Aorta (tissue), 5 donors: ENCODE measurements at places on chromosomes 1 and 21. TPM values are rescaled to one million over a fixed set of nuclear protein-coding genes. Genes with fewer than 3 reads are reported as not detected.

The NUF2 gene
- total RNA-seq: 1.2 TPM

- no peak for DNase-seq
Measured at GRCh38 chr21:33151941-33152731, 77.6 kb upstream of the IFNAR2 start.

- no peak for DNase-seq
Measured at GRCh38 chr1:37931102-37931360, 15.8 kb downstream of the INPP5B start.

DNA sequence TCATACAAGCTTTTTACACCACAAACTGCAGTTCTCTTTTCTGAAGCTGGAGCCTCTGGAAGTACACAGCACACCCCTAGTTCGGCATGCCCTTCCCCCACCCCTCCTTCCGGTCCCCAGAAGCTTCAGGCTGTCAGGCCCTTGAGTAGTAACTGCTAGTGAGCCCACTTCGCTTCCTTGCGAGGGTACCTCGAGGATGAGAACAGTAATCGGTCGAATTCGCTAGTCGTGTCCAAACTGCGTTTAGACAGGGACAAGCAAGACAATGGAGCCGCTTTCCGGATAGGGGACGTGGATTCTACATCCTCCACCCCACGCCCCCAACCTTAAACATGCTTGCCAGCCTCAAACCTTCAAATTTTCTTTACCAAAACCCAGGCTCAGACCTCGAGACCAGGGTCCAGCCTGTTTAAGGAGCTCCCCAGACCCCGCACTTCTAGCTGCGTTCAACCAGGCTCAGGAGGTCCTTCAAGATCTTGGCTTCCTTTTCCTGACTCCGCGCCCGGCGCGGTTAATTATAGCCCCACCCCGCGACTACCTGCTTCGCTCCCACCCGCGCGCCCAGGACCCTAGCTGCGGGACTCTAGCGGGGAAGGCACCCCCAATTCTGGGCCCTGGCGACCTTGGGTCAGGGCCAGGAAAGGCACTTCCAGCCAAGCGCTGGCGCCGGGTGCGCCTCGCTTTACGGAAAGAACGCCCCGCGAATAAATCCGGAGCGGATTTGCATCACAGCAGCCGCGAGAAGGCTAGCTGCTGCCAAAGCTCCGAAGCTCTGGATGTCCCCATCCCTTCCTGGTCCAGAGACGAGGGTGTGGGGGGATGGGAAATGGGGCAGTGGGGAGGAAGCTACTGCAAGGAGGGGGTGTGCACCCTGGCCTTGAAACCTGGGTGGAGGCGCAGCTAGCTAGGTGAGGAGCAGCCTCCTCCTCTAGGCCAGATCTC lies 8.1 kb upstream of the TSPAN1 start:
- DNase-seq: peak; percentile 83

- DNase-seq: no peak
Measured at GRCh38 chr1:63924600-63924999, 150.8 kb downstream of the ROR1 start.

DNA sequence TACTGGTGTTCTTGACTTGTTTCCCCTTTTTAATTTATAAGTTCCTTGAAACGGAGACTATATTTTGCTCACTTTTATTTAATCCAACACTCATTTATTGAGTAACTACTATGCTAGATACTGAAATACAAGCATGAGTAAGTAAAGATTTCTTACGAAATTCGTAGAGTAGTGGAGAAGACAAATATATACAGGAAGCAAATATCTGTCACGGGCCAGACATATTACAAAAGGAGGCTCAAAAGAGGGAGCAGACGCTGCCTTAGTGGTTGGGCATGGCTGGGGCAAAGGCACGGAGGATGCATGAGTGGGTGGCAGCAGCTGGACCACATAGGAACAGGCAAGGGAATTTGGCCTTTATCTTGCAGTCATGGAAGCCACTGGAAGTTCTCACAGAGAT lies 6.8 kb downstream of the NCF2 start:
- DNase-seq: no peak

DNA sequence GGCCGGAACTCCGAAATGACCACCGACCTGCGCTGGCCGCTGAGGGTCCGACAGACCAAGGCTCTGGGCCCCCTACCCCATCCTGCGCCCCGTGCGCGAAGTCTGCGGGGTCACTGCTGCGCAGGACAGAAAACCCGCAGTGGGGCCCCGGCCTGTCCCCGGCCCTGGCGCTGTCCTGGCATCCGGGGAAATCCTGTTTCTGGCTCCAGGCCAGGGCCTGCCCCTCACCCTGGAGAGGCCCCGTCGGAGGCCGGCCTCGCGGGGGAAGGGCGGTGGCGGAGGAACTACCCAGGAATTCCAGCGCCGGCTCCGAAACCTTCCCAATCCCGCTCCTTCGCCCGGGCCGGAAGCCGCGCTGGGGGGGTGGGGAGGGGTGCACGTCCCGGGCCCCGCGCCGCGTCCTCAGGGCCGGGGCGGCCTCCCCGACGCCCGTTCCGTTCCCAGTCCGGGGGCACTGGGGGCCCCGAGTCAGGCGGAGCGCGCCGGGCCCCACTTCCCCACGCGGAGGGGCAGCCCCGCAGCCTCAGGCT lies 77.0 kb downstream of the MORN1 start:
- peak; percentile 84 for DNase-seq

The APOBEC4 gene
- not detected for total RNA-seq

The OR2AK2 gene
- total RNA-seq: not detected

The BCL2L15 gene
- total RNA-seq: 2.2 TPM

- DNase-seq: no peak
Measured at GRCh38 chr1:179127163-179127895, 45.5 kb downstream of the TOR3A start.

The SIM2 gene
- not detected for total RNA-seq

- no peak for DNase-seq
Measured at GRCh38 chr1:210362526-210362925, 33.8 kb downstream of the HHAT start.

- DNase-seq: no peak
Measured at GRCh38 chr1:238653693-238654321, 732.6 kb upstream of the CHRM3 start.

DNA sequence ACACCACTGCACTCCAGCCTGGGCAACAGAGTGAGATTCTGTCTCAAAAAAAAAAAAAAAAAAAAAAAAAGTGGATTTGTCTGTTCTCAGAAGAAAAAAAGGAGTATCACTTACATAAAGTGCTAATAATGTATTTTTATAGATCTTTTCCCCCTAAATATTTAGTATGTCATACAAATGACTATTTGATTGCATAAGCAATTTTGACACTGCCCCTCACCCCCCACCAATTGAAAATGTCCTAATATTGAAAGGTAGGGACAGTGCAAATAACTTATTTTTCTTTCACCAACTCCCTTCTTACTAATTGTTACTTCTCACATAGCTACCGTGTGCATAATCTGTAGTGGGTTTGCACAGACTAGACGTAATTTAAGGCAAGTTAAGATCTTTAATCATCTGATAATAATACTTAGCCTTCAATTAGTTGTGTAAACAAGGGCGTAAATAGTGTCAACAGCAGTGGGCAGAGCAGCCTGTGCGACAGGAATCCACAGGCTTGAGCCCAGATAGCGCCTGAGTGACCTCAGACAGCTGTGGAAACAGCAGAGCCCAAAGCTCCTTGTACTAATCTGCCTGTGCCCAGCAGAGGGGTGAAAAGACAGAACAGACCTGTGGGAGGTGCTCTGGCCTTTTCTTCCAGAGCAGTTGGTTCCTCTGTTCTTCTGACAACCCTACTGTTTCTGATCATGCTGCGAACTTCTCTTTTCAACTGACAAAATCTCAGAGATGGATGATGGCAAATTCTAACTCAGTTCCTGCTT lies 4.5 kb upstream of the IER5 start:
- DNase-seq: peak; percentile 62

The HSPA6 gene
- total RNA-seq: 9.0 TPM

- no peak for DNase-seq
Measured at GRCh38 chr1:228284148-228284495, 76.3 kb downstream of the OBSCN start.

The TBX19 gene
- total RNA-seq: 8.8 TPM

DNA sequence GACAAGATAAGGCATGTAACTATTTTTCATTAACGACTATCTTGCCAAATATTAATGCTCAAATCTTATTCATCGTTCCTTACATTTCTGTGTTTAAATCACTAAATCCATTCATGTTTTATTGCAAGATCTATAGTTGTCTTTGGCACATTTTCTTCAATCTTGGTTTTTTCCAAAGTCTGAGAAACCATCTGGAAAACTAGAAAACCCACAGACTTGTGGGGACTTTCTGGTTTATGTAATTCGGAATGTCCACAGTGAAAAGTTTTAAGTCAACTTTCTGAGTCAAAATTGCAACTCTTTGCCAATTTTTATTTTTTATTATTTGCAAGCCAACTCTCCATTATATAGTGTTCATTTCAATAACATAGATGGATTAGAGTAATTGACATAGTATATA lies 520.8 kb upstream of the ADAMTS5 start:
- no peak for DNase-seq

- DNase-seq: no peak
Measured at GRCh38 chr1:29284961-29285560, 48.7 kb downstream of the PTPRU start.

DNA sequence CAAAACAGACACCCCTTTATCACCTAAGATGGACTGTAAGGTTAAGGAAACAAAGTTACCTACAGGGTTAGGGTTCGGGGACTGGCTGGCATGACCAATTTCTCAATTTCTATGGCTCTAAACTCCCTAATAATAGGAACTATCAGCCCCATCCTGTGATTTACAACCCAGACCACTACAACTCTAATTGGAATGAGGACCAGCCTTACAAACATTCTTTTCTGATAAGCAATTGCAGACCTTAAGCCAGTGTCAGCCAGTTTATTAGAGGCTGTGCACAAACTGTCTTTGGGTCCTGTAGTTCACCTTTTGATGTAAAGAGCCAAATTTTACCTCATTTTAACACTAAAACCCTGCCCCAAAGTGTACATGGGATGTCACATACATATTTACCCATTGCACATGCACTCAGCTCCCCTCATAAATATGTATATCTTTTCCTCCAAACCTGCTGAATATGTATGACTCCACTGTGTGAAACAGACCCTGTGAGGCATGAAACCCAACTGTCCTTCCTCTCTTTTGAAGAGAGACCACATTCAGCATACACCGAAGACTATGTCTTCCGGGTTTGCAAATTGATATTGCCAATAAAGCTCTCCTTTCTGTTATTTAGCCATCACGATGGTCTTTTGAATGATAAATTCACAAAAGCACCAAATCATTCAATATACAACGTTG lies 7.3 kb upstream of the APP start:
- no peak for DNase-seq
